ENCODE measurements at places on chromosomes 4 and X.

- DNase-seq, result no peak
- no peaks in the 10 kb centered on the region for H3K36me3 ChIP-seq
- H3K27ac ChIP-seq, result no peak overlapping the region
- no peaks in the 10 kb centered on the region for H3K27me3 ChIP-seq
- no peak overlapping the region for H3K4me3 ChIP-seq
Measured at GRCh38 chr4:174256277-174256713, 27.2 kb downstream of the FBXO8 start.

DNA sequence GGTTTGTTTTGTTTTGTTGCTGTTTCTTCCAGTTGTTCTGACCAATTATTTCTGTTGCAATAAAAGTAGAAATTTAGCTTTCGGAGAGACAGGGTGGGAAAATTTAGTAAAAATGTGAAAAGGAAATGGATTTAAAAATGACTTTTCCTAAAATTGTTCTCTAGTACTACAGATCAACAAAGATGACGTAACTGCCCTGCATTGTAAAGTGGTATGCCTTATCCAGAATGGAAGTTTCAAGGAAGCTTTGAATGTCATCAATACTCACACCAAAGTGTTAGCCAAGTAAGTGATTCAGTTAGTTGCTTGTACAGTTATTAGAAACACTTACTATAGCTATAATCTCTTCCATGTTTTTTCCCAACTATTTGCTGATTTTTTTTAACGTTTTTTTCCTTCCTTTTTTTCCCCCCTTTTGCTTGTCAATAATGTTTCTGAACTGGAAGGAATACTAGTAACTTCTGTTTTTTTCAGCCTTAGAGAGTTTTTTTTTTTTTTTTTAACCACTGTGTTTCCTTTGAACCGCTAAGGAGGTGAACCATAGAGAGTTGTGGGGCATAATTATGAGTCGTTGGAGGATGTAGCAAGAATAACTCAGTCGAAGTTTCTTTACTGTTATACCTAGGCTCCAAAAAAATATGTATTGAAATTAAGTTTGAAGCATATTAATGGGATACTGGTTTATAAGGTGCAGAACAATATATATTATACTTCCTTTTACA, 2.2 kb downstream of the SRP72 start:
- no peaks in the 10 kb centered on the region for H3K27me3 ChIP-seq
- no peak overlapping the region for H3K27ac ChIP-seq
- no peak for DNase-seq
- H3K36me3 ChIP-seq, result peaks cover 7% of the 10 kb centered on the region
- H3K4me3 ChIP-seq, result peak overlapping the region; percentile 75
- H3K4me1 ChIP-seq, result peaks cover 26% of the 10 kb centered on the region

- DNase-seq, result no peak
- no peak overlapping the region for H3K4me3 ChIP-seq
- no peaks in the 10 kb centered on the region for H3K36me3 ChIP-seq
- no peaks in the 10 kb centered on the region for H3K27me3 ChIP-seq
Measured at GRCh38 chr4:152050106-152050505, 289.3 kb upstream of the GATB start.

DNA sequence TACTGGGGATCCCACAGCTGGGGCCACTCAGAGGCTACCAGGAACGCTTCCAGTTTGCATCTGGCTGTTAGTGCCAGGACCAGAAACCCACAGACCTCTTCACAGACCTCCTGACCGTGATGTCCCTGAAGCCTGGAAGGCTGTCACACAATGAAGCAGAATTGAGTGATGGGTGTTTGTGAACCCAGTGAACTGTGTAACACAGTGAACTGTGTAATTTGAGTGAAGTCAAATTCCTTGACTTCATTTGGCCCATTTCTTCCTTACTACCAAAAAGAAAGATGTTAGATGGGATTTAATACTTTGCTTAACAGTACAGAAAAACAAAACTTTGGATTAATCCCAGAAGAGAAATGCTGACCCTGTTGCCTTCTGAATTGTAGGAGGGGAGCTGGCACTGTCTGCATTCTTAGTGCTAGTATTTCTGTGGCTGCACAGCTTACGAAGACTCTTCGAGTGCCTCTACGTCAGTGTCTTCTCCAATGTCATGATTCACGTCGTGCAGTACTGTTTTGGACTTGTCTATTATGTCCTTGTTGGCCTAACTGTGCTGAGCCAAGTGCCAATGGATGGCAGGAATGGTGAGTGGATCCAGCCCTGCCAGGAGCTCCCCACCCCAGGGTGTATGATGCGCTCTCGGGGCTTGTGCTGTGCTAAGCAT, 17.8 kb downstream of the SRD5A3 start:
- H3K4me1 ChIP-seq, result peaks cover 9% of the 10 kb centered on the region
- no peak overlapping the region for H3K4me3 ChIP-seq
- DNase-seq, result no peak
- no peak overlapping the region for H3K27ac ChIP-seq

DNA sequence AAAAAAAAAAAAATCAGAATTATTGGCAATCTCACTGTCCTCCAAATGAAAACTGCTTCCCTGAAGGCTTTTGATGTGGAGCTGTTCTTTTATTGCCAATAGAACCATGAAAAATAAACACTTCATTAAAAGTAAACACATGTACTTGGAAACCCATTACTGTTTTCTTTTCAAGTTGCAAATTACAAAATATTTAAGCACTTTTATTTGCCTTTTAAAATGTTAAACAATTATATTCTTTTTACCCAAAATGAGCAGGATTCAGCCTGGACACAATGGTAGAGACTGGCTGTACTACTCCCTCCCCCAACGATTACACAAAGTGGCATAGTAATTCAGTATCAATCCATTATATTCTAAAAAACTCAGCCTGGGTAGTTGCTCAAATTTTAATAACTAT, 60.9 kb downstream of the SH2D1A start:
- no peaks in the 10 kb centered on the region for H3K27me3 ChIP-seq
- no peaks in the 10 kb centered on the region for H3K4me1 ChIP-seq
- H3K36me3 ChIP-seq, result no peaks in the 10 kb centered on the region

DNA sequence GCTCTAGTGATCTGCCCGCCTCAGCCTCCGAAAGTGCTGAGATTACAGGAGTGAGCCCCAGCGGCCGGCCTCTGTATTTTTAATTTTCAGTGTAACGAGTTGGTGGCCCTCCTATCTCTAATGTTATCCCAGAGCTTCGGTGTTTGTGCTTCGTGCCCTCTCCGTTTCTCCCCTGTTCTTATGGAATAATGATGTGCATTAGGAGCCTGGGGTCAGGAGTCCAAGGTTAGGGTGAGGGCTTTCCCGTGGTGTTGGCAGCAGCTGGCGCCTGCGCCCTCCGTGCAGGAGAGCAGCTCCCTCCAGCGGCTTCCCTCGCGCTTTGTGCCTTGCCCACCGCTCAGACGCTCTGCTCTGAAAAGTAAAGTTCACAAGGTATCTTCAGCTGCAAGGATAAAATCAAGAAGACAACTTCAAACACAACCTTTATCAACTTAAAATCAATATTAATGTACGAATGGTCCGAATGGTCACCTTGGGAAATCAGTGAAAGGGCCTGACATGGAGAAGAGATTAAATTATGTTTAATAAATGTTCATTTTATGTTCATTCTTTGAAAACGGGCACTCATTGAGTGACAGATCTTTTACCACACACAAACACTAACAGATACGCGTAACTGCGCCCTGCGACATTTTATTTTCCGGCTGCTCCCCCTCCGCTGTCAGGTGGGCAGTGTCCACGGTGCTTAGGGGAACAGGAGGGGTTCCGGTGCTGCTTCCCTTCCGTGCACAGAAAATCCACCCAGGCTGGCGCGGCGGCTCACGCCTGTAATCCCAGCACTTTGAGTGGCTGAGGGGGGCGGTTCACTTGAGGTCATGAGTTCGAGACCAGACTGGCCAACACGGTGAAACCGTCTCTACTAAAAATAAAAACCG, 62.4 kb downstream of the TRAPPC11 start:
- no peaks in the 10 kb centered on the region for H3K4me1 ChIP-seq
- DNase-seq, result peak; percentile 66
- H3K4me3 ChIP-seq, result peak overlapping the region; percentile 70
- H3K36me3 ChIP-seq, result no peaks in the 10 kb centered on the region
- no peak overlapping the region for H3K27ac ChIP-seq

- H3K27ac ChIP-seq, result no peak overlapping the region
- no peaks in the 10 kb centered on the region for H3K4me1 ChIP-seq
- DNase-seq, result no peak
- H3K27me3 ChIP-seq, result no peaks in the 10 kb centered on the region
Measured at GRCh38 chrX:120517936-120518335, 42.8 kb downstream of the CUL4B start.

GRCh38 chr4:96260064-96260682, 420.3 kb downstream of the PDHA2 start:
- H3K4me3 ChIP-seq, result no peak overlapping the region
- no peak for DNase-seq
- H3K27ac ChIP-seq, result no peak overlapping the region

DNA sequence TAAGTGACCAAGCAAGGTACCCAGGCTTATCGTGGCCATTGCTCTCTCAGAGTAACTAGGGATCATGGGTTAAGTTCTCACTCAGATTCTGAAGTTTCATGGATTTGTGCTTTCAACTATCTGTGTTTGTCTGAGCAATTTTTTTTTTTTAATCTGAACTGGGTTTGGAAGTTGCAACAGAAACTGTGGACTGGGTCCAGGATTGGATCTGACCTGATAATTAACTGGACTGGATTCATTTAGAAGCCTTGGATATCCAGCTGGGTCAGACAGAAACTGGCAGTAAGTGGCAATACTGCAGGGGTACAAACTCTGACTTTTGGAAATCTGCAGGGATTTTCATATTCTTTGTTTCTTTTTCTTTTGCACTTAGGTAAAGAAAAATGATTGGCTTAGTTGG, 38.7 kb upstream of the FGF2 start:
- no peak for DNase-seq
- peaks cover 7% of the 10 kb centered on the region for H3K4me1 ChIP-seq
- no peaks in the 10 kb centered on the region for H3K36me3 ChIP-seq
- no peaks in the 10 kb centered on the region for H3K27me3 ChIP-seq

- no peak overlapping the region for H3K27ac ChIP-seq
- peaks cover 8% of the 10 kb centered on the region for H3K36me3 ChIP-seq
- no peak for DNase-seq
- H3K4me3 ChIP-seq, result no peak overlapping the region
- no peaks in the 10 kb centered on the region for H3K27me3 ChIP-seq
Measured at GRCh38 chr4:16255730-16256129, 29.5 kb upstream of the TAPT1 start.

DNA sequence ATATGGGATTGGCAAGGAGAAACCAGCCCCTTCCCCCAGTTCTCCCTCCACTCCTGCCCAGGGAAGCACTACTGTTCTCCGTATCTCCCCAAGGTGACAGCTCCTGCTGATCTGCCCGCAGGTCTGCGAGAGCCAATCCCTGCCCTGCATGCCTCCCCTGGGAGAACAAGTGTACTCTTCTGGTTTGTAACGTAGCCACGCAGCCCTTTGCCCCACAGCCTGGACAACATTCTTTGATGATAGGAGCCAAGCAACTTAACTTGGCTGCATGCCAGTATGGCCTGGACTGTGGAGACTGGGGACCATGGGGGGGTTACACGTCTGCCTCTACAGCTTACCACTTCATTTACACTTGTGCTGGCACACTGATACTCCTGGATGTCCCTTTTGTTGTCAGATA, 2.0 kb downstream of the STBD1 start:
- peaks cover 65% of the 10 kb centered on the region for H3K4me1 ChIP-seq
- peak overlapping the region; percentile 97 for H3K4me3 ChIP-seq
- peak; percentile 32 for DNase-seq
- no peaks in the 10 kb centered on the region for H3K27me3 ChIP-seq

DNA sequence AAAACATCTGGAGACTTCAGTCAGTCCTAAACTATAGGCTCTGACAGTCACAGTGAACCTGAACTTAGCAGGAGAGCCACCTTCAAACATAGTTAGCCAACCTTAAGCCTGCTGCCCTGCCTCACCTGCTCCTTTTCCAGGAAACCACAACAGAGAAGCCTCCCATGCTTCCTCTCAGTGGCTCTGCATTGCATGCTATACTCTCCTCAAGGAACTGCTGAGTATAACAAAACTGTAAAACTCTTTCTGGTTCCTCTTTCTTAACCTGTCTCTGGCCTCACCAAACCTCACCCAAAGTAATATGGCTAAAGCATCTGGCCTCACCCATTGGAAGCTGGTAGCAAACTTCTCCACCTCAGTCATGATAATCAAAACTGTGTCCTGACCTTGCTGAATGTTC, 122.1 kb downstream of the ANKRD50 start:
- DNase-seq, result no peak
- no peaks in the 10 kb centered on the region for H3K4me1 ChIP-seq
- H3K27ac ChIP-seq, result no peak overlapping the region

- no peak for DNase-seq
- H3K27me3 ChIP-seq, result no peaks in the 10 kb centered on the region
- no peaks in the 10 kb centered on the region for H3K4me1 ChIP-seq
- H3K4me3 ChIP-seq, result no peak overlapping the region
Measured at GRCh38 chrX:14729058-14729457, 143.8 kb downstream of the FANCB start.

DNA sequence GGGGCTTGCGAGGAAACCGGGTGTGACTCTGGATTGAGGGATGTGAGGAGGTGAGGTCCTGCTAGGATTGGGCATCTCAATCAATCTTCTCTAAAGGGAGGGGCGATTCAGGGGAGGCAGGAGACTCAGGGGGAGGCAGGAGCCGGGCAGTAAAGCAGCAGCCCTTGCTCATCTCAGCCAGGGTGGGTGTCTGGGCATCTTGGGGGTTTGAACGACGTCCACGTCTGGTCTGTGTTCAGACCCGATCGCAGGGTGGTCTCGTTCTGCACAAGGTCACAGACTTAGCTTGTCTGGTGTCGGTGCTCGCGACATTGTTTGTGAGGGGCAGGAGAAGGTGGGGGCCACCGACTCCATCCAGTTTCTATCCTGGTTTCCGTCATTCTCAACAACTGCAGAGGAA, 231.3 kb upstream of the PSAPL1 start:
- no peaks in the 10 kb centered on the region for H3K27me3 ChIP-seq
- H3K36me3 ChIP-seq, result no peaks in the 10 kb centered on the region
- no peak for DNase-seq
- H3K4me1 ChIP-seq, result no peaks in the 10 kb centered on the region
- H3K4me3 ChIP-seq, result no peak overlapping the region

DNA sequence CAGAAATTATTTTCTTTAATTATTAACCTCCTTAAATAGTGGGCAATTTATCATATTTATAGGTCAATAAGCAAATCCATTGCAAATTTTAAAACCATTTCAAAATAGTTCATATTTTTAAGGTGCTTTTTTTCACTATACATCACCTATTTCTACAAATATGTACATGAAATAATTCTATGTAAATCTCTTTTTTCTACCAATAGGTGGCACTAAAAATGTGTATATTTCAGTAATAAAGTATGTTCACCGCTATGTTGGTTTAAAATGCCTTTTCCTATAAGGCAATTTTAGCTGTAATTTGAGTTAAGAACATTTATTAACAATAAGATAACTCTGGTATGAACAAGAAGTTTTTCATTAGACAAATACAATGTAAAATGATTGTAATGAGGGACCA, 672.2 kb downstream of the KCTD8 start:
- H3K36me3 ChIP-seq, result no peaks in the 10 kb centered on the region
- H3K4me3 ChIP-seq, result no peak overlapping the region
- no peak overlapping the region for H3K27ac ChIP-seq
- no peaks in the 10 kb centered on the region for H3K27me3 ChIP-seq

- H3K4me3 ChIP-seq, result no peak overlapping the region
- H3K27me3 ChIP-seq, result no peaks in the 10 kb centered on the region
- H3K4me1 ChIP-seq, result no peaks in the 10 kb centered on the region
- DNase-seq, result no peak
- no peak overlapping the region for H3K27ac ChIP-seq
Measured at GRCh38 chrX:28997706-28998463, 410.6 kb downstream of the IL1RAPL1 start.

- DNase-seq, result no peak
- H3K36me3 ChIP-seq, result no peaks in the 10 kb centered on the region
- no peaks in the 10 kb centered on the region for H3K27me3 ChIP-seq
- no peak overlapping the region for H3K4me3 ChIP-seq
Measured at GRCh38 chr4:4992833-4993232, 26.4 kb downstream of the CYTL1 start.

Measured in psoas muscle (tissue), 8 donors.